ENCODE measurements at places on chromosomes 6 and 20. TPM values are rescaled to one million over a fixed set of nuclear protein-coding genes. Genes with fewer than 3 reads are reported as not detected.

The CST4 gene
- total RNA-seq: not detected

GRCh38 chr20:17601957-17602356 lies 32.1 kb downstream of the DSTN start:
- no peak for DNase-seq

DNA sequence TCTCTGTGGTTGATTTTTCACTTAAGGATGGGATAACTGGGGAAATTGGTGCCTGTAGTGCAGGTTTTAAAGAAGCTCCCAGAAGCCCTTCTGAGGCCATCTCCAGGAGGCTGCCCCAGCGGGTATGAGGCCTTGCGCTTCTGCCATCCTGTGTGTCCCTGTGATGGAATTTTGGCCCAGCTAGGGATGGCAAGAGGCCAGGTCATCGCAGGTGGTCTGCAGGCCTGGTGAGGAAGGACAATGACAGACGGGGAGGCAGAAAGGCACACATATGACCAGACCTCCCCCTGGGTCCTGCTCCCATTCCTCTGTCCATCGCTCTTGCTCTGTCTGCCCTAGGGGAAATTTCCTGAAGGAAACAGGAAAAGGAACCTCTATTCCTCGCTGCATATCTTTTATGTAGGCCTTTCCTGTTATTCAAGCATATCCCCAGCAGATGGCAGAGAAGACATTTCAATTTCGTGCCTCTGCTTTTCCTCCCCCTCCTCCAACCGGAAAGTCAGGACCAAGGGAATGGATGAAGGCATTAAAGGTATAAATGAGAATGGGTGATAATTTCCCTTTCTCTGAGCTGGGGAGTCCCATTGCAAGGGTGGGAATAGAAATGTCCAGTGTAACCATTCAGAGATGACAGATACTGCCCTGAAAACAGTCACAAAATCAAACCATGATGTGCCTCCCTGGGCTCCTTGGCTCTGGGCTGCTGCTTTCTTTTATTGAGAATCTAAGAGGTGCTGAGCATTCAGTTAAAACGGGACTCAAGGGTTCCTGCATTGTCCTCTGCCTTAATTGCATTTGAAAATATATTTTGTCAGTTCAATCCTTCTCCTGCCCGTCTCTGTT lies 17.6 kb upstream of the HLA-F start:
- DNase-seq: no peak

The TRIM40 gene
- not detected for total RNA-seq

GRCh38 chr20:58927490-58928061 lies 53.5 kb upstream of the NELFCD start:
- no peak for DNase-seq

GRCh38 chr6:104711371-104711770 lies 148.3 kb downstream of the HACE1 start:
- DNase-seq: no peak

The SLC22A16 gene
- not detected for total RNA-seq

DNA sequence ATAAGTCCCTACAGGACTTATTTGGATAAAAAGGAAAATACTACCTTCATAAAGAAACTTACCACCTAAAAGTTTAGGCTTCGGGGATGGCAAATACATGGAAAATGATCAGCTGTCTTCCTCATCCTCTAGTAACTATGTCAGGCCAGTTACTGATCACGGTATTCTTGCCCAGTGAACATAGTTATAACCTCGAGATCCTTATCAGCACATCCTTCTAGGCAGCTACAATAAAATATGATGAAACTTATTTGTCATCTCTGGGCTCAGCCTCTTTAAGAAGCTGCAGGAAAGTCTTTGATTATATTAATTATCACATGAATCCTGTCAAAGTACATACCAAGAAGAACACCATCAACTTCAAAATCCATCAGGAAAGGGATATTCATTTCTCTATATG lies 41.8 kb downstream of the SF3B5 start:
- DNase-seq: no peak

The CENPW gene
- 13.4 TPM for total RNA-seq

- no peak for DNase-seq
Measured at GRCh38 chr20:9353180-9353915, 161.0 kb upstream of the LAMP5 start.

The TLDC2 gene
- not detected for total RNA-seq

GRCh38 chr6:32255199-32256153 lies 31.6 kb upstream of the NOTCH4 start:
- DNase-seq: peak; percentile 83

DNA sequence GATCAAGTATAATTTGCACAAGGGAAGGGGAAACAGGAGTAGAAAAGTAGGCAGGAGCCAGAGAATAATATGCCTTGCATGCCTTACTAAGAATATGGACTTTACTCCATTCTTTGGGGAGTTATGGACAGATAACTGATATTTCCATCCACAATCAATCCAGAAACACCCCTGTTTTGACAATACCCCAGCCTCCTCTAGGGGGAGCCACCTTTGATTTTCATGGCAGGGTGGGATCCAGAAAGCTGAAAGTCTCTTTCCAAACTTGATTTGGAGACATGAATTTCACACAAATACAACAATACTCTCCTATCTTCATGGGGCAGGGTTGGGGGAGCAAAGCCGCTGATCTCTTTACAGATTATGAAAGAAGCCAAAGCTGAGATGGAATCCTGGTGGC lies 404.1 kb downstream of the FOXA2 start:
- DNase-seq: no peak

GRCh38 chr6:57294862-57295445 lies 22.5 kb upstream of the PRIM2 start:
- peak; percentile 38 for DNase-seq

DNA sequence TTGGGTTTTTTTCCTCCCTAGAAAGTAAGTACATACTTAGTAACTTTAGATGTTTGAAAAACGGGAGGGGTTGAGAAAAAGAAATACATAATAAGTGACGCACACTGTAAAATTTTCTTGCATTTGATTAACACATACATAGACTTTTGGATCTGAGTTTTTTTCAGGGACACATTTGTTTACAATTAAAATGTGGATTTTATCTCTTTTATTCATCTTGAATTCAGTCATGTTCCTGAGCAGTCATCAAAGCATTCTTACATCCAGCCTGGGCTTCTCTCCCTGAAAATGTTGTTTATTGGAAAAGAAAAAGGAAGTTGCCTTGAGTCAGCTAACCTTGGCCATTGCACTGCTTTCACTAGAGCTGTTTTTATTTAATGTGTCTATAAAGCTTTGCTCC lies 8.7 kb upstream of the RPP40 start:
- DNase-seq: no peak

DNA sequence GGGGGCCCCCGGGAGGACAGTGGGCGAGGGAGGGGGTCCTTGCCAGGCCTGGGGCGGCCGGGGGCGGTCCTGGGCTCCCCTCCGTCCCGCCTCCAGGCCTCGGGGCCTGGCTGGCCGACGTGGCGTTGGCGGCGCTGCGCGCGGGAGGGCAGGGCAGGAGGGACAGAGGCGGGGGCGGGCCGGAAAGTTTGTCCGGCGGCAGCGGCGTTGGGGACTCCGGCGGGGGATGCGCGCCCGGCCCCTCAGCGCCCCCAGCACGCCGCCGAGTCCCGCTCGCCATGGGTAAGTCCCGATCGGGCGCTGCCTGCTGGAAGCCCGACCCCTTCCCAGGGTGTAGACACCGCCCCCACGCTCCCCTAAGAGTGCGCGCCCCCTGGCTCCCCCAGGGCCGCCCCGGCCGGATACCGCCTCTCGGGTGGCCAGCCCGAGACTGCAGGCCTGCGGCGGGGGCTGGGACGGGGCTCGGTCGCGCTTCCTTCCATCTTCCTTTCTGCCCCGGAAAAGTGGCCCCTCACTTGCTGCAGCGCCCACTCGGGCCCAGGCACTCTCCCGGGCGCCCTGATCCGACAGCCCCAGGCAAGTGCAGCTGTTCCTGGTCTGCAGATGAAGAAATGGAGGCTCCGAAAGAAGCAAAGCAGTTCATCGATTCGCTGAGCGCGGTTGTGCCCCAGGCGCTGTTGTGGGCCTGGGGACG lies at the start of gene SLC2A10:
TSS of gene SLC2A10 (plus strand) at position 191 of the 694 bp plus-strand sequence. CDS start at position 279, 88 bp downstream.
- peak; percentile 71 for DNase-seq

- DNase-seq: no peak
Measured at GRCh38 chr6:132830334-132830751, 16.0 kb downstream of the RPS12 start.

DNA sequence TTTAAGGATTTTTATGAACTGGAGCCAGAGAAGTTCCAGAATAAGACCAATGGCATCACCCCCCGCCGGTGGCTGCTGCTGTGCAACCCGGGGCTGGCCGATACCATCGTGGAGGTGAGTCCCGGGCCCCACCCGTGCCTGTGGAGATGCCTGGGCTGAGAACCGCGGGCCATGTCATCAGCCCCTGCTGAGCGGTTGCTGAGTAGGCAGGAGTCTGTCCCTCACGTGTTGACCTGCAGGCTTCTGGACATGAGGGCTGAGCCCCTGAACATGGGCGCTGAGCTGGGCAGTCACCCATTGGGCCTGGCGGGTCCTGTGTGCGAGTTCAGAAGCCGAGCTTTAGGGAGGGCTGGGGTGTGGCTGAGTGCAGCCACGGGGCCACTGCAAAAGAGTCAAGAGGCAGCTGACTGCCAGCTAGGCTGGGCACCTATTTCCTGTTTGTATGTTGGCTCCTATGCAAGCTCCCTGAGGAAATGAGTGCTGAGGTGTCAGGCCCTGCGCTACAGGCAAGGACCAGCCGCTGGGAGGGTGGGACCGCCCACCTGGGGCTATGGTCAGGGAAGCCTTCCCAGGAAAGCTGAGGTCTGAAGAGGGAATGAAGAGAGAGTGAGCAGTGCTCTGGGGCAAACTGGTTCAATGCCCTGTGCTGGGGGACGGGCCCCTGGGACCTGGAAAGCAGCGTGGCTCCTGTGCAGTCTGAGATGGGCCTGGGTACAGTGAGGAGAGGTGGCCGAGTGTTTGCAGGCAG lies 34.3 kb downstream of the PYGB start:
- peak; percentile 10 for DNase-seq

The DACT2 gene
- not detected for total RNA-seq

The COL9A1 gene
- total RNA-seq: not detected

DNA sequence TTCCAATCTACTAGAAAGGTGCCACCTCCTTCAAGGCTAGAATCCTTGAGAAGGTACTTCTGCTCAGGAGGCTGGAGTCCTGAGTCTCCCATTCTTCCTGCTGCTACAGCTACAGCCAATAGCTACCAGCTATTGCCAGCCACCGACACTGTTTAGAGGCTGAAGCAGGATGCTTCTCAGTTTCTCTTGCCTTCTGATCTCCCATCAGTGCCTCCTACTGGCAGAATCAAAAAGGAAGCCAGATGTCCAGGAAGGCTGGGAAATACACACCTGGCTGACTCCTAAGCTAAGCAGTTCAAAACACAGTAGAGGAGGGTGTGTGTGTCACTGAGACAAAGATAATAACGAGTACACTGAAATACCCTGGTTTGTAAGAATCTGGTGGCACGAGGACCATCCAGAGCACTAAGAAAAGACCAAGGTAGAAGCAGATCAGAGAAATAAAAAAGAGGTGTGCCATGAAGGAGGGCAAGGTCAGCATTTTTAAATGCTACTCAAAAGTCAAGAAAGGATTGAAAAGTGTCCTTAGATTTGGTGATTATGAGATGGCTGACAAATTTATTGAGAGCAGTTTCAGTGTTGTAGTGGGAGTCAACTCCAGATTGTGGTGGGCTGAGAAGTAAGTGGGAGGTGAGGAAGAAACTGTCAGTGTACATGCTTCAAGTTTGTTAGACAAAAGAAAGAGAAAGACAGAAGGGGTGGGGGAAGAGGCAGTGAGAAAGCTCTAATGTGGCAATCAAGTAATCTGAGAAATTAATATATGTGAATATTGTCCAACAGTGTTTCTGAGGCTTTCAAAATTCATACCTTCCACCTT lies 2.3 kb upstream of the HLA-DMA start:
- DNase-seq: no peak

DNA sequence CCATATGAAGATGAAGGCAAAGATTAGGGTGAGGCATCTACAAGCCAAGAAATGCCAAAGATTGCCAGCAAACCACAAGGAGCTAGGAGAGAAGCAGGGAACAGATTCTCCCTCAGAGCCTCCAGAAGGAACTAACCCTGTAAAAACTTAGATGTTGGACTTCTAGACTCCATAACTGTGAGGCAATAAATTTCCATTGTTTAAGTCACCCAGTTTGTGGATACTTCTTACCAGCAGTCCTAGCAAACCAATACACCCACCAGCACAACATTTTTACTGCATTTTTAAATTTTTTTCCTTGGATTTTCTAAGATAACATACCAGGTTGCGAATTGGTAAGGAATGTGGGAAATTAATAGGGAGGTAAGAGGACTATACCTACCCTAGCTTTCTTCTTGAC lies 47.8 kb upstream of the EYA4 start:
- no peak for DNase-seq

GRCh38 chr6:157571269-157571668 lies 190.3 kb downstream of the ZDHHC14 start:
- DNase-seq: no peak

DNA sequence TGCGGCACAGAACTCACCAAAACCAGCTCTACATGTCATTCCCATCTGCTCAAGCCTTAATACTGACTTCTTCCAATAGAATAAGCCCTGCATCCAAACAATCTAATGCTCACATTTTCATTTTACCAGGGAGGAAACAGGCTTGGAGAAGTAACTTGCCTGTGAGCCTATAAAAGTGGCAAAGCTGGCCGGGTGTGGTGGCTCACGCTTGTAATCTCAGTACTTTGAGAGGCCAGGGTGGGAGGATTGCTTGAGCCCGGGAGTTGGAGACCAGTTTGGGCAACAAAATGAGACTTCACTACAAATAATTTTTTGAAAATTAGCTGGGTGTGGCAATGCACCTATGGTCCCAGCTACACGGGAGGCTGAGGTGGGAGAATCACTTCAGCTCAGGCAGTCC lies 133.7 kb downstream of the LY86 start:
- DNase-seq: no peak

GRCh38 chr6:159463119-159463829 lies 229.8 kb downstream of the SOD2 start:
- DNase-seq: no peak

GRCh38 chr6:27049863-27050781 lies 197.4 kb upstream of the PRSS16 start:
- DNase-seq: no peak

DNA sequence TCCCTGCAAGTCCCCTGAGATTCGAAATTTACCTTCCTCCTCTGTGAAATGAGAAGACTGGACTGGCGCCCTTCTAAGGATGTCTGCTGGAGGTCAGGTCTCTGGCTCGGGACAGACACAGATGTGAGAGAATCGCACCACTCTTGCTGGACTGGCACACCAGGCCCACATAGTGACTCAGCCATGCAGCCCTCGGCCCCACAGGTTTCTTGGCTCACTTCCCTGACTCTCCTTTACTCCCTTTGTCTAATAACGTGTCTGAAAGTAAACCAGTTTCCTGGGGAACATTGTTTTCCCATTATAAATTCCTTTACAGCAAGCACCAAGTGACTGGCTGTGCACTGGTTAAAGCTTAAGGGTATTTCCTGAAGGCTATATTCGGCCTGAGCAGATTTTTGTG lies 106.7 kb upstream of the PLEKHG1 start:
- DNase-seq: no peak

DNA sequence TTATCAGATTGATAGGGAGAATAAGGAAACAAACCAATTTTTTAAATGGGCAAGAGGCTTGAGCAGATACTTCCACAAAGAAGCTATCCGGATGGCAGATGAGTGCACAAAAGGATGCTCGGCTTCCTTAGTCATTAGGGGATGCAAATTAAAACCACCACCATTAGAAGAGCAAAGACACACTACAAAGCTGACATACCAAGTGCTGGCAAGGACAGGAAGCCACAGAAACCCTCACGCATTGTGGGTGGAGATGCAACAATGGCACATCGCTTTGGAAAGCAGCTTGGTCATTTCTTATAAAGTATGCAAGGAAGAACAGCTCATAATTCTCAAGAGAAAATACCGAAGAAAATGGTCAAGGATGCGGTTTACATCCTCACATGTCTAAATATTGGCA lies 19.8 kb downstream of the BFSP1 start:
- DNase-seq: no peak
